ENCODE measurements at places on chromosomes 6 and 20. TPM values are rescaled to one million over a fixed set of nuclear protein-coding genes. Genes with fewer than 3 reads are reported as not detected.

DNA sequence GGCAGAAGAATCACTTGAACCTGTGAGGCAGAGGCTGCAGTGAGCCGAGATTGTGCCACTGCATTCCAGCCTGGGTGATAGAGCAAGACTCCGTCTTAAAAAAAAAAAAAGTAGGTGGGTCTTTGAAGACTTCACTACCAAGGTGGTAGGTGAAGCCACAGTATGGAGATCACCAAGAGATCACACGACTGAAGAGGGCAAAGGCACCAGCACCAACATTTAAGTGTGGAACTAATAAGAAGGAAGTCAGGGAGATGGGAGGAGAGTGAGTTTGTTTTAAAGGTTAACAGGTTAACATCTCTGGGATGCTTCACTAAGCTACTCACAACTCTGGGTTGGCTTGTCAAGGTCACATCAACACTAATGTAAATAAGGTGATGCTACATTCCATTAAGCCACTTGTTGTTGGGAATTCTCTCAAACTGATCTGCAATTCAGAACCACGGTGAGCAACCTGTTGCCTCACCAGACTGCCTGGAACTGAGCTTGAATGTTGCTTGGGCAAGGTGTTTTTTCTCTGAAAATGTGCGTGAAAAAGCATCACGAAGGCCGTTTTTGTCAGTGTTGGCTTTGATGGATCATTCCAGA lies 48.7 kb downstream of the KCTD20 start:
- DNase-seq: peak; percentile 12

DNA sequence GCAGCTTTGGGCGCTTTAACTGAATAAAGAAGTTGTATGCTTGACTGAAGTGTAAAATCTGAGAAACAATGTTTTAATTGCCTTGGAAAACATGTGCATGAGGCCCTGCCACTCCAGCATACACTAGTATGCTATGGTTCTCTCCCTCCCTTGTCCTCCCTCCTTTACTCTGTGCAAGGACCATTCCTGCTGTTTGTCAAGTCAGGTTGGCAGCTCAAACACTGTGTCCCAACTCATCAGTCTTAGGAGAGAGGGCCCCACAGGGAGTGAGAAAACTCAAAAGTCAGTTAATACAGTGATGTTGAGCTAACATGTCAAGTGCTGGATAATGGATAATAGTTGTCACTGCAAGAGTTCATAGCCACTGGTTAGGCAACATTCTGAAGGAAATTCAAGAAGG lies 543.6 kb downstream of the GRIK2 start:
- DNase-seq: peak; percentile 34

DNA sequence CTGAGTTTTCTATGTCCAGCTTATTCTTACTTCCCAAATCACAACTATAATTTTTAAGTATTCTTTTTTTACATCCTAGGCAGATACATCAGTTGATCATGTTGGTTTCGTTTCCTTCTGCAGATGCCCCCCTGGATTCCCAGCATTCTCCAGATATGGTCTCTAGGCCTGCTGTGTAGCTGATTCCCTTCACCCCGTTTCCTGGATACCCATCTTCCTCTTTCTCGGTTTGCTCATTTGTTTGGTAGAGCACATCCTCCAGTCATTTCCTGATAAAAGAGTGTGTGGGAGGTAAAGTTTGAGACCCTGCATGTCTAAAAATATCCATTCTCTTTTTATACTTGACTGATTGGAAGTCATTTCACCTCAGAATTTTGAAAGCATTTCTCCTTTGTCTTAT lies 66.4 kb downstream of the ANKS1A start:
- no peak for DNase-seq

SNAP25 gene
- polyA plus RNA-seq: 6.3 TPM

PXDC1 gene
- polyA plus RNA-seq: 11.4 TPM

COL11A2 gene
- polyA plus RNA-seq: 59.6 TPM

SIRPA gene
- polyA plus RNA-seq: 42.9 TPM

RGL2 gene
- polyA plus RNA-seq: 86.1 TPM

RIMS4 gene
- polyA plus RNA-seq: 2.0 TPM

OVOL2 gene
- polyA plus RNA-seq: not detected

Data from cardiac muscle cell (in vitro differentiated cells and primary cell).